ENCODE measurements at places on chromosomes 5 and 9.

DNA sequence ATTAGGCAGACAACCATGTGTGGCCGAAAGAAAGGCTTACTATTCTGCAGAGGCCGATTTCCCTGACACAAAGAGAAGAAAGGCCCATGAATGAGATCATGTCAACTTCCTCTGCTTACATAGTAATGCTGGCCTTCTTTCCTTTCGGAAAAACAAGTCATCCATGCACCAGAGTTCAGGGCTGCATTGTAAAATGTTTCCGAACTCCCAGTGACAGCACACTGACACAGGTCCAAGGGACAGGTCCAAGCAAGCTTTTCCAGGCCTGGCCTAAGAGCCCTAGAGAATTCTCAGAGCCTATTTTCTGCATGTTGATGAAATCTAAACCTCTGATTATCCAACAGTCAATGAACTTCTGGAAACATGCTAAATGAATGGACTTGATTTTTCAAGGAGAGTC lies 140.9 kb downstream of the ZNF608 start:
- no peak for DNase-seq

GRCh38 chr5:92147266-92147665 lies 764.1 kb upstream of the ARRDC3 start:
- DNase-seq: no peak

GRCh38 chr9:4422495-4422894 lies 67.8 kb upstream of the SLC1A1 start:
- DNase-seq: no peak

DNA sequence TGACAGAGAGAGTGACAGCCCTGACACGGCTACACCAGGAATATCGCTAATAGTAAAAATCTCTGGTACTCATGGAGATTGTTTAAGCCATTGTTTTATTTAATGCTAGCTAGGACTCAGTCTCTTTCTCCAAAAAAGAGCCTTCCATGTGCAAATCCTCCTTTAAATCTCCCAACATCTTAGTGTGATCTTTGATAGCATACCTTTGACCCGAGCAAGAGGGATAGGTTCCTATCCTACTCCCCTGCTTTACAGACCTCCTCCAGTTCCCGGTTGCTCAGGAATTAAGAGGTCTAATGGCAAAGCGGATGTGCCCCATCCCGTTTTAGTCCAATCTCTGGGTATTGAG lies 663 bp upstream of the FRMD3 start:
- no peak for DNase-seq

GRCh38 chr5:160119905-160120266 lies 636 bp upstream of the PWWP2A start:
- DNase-seq: no peak

GRCh38 chr9:81498576-81498975 lies 190.8 kb downstream of the TLE1 start:
- DNase-seq: no peak

- DNase-seq: no peak
Observed at GRCh38 chr9:120830151-120830550, 12.6 kb downstream of the PSMD5 start.

DNA sequence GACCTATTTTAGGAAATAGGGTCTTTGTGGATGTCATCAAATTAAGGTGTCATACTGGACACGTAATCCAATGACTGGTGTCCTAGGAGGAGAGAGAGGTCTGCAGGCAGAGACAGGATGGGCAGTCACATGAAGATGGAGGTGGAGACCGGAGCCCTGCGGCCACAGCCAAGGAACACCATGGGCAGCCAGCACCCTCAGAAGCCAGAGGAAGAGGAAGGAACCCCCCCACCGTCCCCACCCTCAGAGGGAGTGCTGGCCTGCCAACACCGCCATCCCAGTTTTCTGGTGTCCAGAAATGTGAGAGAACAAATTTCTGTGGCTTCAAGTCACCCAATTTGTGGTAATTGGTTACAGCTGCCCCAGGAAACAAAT lies 88.3 kb downstream of the NSUN2 start:
- no peak for DNase-seq

- DNase-seq: no peak
Observed at GRCh38 chr9:111975709-111976108, 79.1 kb downstream of the UGCG start.

DNA sequence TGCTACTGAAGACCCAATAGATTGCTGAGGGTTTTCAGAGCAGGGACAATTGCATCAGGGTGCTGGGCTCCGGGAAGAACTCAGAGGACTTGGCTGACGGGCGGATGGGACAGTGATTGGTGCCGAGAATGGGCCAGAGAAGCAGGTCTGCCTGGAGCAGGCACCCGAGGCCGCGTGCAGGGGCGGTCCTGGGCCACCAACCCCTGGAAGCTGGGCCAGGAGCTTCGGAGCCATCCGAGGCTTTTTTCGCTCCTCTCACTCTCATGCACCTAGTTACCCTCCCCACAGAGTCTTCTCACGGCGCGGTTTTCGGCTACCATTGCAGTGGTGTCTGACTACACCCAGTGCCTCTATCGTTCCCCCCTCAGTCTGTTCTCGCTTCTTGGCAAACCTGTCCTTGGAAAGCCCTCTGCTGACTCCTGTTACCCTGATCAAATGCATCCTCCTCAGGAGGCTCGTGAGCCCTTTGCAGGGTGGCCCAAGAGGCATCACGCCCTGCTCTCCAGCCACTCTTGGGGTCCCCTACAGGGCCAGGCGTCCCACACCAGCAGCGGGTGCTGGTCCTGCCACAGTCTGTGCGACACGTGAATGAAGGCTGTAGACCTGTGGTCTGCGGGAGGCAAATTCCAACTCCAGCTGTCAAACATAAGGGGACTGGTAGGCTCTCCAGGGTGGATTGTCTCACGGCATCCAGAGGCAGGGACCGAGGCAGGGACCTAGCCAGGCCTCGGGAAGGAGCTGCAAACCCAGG lies 1.2 kb upstream of the CLPTM1L start:
- no peak for DNase-seq

- DNase-seq: no peak
Observed at GRCh38 chr5:133366438-133366837, 245.9 kb downstream of the FSTL4 start.

- DNase-seq: no peak
Observed at GRCh38 chr5:98333921-98334320, 439.5 kb upstream of the RGMB start.

GRCh38 chr5:20556115-20556763 lies 568.2 kb upstream of the CDH18 start:
- no peak for DNase-seq

DNA sequence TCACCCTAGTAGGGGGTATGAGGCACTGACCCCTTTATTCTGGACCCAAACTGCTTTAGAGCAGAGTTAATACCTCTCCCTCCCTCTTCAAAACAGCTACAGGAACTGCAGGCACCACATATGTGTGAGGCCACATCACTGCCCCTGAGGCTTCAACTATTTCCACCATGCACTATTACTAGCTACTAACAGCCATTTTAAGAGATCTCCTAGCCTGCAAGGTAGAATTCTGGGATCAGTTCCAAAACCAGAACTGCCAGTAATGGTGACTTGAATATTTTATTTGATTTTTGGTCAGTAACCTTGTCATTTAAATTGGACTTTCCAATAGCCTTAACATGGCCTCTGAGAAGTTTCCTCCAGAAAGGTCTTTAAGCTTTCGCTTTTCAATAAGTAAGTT lies 55.3 kb upstream of the FSD1L start:
- no peak for DNase-seq

- DNase-seq: no peak
Observed at GRCh38 chr5:138784590-138784989, 31.4 kb downstream of the CTNNA1 start.

DNA sequence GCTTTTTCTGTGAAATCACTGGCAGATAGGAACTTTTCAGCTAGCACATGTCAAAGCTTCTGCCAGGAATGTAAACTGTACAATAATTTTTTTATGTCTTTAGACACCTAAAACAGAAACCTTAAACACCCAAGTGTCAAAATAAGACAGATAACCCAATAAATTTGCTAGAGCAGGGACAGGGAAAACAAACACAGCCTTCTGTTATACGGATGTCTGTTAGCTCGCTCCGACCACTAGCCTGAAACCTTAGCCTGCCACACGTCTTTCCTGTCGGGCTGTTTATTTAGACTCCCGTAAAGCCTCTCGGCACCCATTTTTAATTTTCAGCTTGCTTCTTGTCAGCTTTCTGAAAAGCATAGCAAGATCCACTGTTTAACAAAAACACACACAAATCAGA lies 355.4 kb upstream of the SLC24A2 start:
- no peak for DNase-seq

DNA sequence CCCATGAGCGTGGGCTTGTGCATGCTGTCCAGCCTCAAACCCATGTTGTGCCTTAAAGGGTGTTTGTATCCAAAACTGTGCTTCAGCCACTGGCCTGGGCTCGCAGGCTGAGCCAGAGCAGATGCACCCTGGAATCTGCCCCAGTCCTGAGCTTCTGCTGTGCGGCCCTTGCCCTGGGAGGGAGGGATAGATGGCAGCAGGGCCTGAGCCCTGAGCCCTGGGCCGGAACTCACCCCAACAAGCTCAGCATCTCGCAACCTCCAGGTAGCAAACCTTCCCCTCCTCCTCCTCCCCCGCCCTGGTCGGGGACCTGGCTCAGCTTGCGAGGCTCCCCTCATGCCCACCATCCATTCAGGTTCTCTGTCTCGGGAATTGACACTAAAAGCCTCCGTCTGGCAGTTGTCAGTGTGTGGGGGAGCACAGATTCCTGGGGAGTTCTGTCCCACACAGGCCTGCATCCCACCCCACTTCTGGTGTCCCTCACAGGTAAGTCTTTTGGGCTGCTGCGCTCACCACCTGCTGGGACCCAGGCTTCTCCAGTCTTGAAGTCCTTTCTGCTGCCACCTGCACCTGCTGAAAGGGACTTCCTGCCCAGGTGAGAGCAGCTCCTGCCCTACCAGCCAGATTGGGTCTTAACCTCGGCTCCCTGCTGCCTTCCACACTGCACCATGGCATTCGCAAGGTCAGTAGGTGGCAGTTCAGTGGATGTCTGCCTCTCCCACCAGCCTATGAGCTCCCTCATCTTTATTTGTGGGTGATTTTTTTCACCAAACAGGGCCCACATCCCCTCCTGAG lies 55.2 kb upstream of the OLFM1 start:
- no peak for DNase-seq

DNA sequence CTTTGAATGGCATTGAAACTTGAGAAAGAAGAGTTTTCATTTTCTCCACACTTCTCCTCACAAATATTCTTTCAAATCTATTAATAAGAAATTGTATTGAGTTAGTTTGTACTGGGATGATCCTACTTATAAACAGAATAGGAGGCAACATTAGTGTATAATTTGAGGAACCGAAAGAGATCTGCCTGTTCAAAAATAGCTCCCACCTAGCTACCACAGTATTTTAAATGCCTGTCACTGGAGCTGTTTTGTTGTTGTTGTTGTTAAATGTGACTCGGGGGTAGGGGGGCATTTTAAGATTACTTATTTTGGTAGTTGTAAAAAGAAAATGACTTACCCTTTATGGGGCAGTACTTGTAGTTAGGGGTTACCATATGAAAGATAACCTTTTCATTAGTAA lies 20.1 kb upstream of the HAPLN1 start:
- no peak for DNase-seq

- no peak for DNase-seq
Observed at GRCh38 chr5:97046270-97046982, 96.0 kb downstream of the LIX1 start.
